A549 treated with Mapracorat at 1 μM for 4 hours (cell line): ENCODE measurements at places on chromosomes 5 and 9. TPM values are rescaled to one million over a fixed set of nuclear protein-coding genes. Genes with fewer than 3 reads are reported as not detected.

Gene GOLGA2
- total RNA-seq: 38.8 to 52.8 TPM (median 45.6 TPM) in 5 replicates

Gene SPATA9
- total RNA-seq: 0.28 to 0.38 TPM in 2 of 5 replicates, not detected in the others

Gene PCDHA5
- 0.64 to 0.87 TPM (median 0.77 TPM) in 5 replicates for total RNA-seq

Gene ANKRD34B
- 0.04 to 0.16 TPM (median 0.09 TPM) in 4 of 5 replicates, not detected in the other for total RNA-seq

Gene TRIM7
- total RNA-seq: 30.1 to 43.0 TPM (median 42.7 TPM) in 5 replicates

Gene C1QTNF2
- total RNA-seq: 0.08 to 0.17 TPM (median 0.13 TPM) in 4 of 5 replicates, not detected in the other
